Stimulated activated CD8-positive, alpha-beta memory T cell treated with anti-CD3 and anti-CD28 coated beads, Interleukin-7, amount 100 ng/mL, for 1 hour (primary cell): ENCODE measurements at places on chromosomes 16 and 17.

DNA sequence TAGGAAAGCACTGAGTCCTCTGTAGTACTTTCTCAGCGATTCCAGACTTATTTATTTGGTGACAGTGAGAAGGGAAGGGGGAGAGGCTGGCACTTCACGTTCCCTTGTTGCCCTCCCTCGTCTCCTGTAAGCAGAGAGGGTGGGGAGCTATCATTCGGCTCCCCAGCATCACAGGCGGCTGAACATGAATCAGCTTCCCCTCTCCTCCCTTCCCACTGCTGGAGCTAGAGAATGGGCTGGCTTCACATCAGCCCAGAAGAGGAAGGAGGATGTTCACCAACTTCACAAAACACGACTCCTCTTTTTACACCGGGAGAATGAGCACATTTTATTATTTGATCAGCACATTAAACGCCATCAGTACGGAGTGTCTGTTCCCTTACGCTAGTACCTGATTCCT, 6.7 kb upstream of the CMIP start:
- DNase-seq: no peak

DNA sequence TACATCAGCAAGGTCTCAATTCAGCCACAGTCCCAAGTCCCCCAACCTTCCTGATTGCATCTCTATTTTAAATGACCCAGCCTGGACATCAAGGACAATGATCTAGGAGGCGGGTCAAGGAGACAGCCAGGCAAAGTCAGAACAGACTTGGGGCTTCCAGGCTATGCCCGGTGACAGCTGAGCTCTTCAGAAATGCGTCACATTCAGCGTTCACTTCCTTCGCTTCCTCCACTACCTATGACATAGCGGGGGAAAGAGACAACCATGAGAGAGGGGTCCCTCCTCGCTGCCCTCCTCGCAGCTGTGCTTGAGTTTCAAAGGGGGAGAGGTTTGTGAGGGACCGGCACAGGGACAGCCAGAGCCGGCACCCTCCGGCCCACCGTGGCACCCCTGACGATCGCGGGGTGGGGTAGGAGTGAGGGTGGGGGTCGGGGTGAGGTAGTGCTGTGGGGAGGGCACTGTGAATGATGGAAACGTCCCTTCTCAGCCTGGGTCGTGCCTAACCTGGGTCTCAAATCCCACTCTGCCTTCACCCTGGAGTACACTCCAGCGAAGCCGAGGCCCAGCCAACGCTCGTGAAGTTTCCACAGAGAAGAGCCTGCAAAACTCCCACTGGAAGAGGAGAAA, 12.3 kb upstream of the LGALS3BP start:
- DNase-seq: no peak

- DNase-seq: no peak
Measured at GRCh38 chr17:70205401-70205800, 36.1 kb downstream of the KCNJ2 start.

GRCh38 chr16:77790009-77790372, 1.6 kb downstream of the VAT1L start:
- DNase-seq: no peak
